ENCODE measurements at places on chromosomes 2 and 18. TPM values are rescaled to one million over a fixed set of nuclear protein-coding genes. Genes with fewer than 3 reads are reported as not detected.

DNA sequence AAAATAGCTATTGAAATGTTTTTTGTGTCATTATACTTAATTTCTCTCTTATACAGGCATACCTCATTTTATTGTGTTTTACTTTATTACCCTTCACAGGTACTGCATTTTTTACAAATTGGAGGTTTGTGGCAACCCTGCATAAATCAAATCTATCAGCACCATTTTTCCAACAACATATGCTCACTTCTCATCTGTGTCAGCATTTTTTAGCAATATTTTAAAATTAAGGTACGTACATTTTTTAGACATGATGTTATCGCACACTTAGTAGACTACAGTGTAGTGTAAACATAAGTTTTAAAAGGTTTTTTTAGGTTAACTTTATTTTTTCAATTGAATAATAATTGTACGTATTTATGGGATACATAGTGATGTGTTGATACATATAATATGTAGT, 30.8 kb upstream of the RALBP1 start:
- no peak for DNase-seq

- DNase-seq, result no peak
These were observed 11.1 kb upstream of the NT5DC4 start for GRCh38 chr2:112709703-112710102.

- no peak for DNase-seq
These were observed 4.8 kb downstream of the MFSD6 start for GRCh38 chr2:190412966-190413365.

- no peak for DNase-seq
These were observed 107.1 kb downstream of the NDUFA10 start for GRCh38 chr2:239917957-239918481.

- no peak for DNase-seq
These were observed 223.4 kb upstream of the SMAD2 start for GRCh38 chr18:48153613-48154481.

DNA sequence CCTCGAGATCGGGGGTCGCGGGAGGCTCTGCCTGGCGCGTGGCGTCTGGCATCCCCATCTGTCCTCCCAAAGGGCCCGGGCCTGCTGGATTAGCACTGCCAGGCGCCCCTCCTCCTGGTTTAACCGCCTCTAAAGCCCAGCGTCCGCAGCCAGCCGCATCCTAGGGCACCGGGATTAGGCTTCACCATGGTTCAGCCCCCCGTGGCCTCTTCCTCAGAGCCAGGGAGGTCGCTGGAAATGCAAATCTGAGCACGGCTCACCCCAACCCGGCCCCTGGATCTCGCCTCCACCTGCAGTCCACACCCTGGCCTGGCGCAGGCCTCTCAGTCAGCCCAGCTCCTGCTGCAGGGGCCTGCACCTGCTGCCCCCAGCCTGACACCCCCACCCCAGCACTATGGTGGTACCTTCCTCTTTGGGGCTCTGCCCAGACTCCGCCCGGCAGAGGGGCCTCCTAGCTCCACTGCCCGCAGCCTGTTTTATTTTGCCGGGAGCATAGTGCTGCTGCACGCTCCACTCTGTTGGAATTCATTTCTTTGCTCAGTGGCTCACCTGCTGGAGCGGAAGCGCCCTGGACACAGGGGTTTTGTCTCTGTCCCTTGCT, 13.2 kb downstream of the PRELID3A start:
- no peak for DNase-seq

- no peak for DNase-seq
These were observed 325.3 kb upstream of the MEX3C start for GRCh38 chr18:51522821-51523220.

GRCh38 chr2:73877071-73877802, 15.6 kb upstream of the ACTG2 start:
- DNase-seq, result no peak

DNA sequence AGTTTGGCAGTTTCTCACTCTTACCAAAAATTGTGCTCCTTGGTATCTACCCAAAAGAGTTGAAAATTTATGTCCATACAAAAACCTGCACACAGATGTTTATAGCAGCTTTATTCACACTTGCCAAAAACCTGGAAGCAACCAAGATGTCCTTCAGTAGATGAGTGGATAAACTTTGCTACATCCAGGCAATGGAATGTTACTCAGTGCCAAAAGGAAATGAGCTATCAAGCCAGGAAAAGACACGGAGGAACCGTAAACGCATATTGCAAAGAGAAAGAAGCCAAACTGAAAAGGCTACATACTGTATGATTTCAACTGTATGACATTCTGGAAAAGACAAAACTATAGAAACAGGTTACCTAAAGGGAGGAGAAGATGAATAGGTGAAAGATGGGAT, 36.1 kb downstream of the TMEM163 start:
- DNase-seq, result no peak

GRCh38 chr2:100884145-100884621, 64.2 kb downstream of the NPAS2 start:
- DNase-seq, result no peak

STARD6 gene
- not detected for total RNA-seq

CDH7 gene
- not detected for total RNA-seq

MOGAT1 gene
- 0.65 TPM for total RNA-seq

ASB18 gene
- total RNA-seq, result 4.5 TPM
